ENCODE measurements at places on chromosomes 12 and 14.

GRCh38 chr12:47988073-47989022 is 15.9 kb downstream of the COL2A1 start:
- no peak for DNase-seq

- DNase-seq = no peak
These were observed 28.3 kb upstream of the PPP2R5C start for GRCh38 chr14:101733211-101733610.

- DNase-seq = no peak
These were observed 16.7 kb upstream of the ERC1 start for GRCh38 chr12:974271-974862.

DNA sequence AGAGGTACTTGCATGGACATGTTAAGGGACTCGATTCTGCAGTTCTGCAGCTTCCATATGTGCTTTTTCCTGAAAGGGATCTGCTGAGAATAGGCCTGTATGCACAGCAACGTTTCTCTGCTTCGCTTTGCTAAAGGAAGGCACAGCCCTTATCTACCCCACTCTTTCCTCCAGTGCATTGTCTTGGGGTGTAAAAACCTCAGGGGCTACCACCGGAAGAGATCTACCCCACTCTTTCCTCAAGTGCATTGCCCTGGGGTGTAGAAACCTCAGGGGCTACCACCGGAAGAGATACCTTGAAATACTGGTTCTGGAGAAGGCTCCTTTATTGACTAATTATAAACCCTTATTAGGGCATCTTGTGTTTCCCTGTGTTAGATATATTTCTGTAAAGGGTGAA is 52.9 kb downstream of the SEL1L start:
- DNase-seq = no peak

DNA sequence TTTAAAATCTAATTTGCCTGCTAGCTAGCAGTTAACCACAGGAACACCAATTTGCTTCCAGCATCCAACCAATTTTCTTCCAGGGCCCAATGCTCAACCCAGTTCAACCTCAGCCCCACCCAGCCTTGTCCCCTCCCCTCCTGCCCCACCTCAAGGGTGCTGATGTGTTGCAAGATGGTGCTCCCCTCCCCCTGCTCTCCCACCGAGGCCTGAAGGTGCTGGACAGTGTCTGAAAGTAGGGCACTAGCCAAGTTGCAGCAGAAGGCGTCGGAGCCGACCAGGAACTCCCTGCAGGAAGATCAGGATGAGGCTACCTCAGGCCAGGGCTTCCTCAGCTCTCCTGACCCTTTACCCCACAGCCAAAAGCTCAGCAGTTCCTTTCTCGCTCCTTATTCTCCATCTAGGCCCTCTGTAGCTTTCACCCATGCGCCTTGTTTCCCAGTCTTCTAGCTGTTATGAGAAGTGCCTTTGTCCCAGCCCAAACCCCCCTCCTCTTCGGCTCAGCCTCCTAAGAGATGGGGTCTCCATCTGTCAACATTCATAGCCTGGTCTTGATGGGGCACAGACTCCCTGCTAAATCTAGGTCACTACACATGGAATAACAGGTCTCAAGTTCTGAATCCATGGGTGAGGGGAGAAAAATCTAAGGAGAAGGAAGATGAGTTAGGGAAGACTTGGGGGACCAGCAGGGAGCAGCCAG is 3.6 kb downstream of the STAT6 start:
- DNase-seq = no peak

DNA sequence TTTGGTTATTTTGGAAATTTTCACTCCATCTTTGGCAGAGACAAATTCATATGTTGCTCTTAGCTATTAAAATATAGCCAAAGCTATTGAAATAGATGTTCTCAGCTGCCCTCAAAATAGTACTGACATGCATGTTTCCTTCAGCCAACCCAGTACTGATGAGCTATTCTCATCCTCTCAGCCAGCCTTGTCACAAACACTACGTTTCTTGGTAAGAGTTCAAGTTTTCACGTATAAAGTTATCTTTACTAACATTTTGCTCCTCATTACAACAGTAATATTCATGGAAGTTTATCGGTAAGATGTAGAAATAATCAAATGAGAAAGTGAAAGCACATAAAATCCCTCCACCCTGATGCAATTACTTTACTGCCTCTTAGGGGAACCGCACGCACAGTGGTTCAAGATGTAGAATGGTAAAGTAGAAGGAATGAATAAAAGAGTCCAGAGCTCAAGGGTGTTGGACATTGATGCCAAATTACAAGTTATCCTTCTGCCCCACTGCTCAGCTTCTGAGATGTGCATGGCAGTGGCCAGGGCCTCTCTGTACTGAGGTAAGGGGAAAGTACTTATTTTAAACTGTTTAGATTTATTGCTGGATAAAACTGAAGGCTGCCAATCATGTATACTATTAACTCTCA is 20.7 kb downstream of the GCH1 start:
- DNase-seq = no peak

- DNase-seq = no peak
These were observed 58.0 kb downstream of the TMTC1 start for GRCh38 chr12:29725587-29726320.

- no peak for DNase-seq
These were observed 30.5 kb downstream of the CLEC2D start for GRCh38 chr12:9699898-9700605.

GRCh38 chr14:30559638-30560091 is 707 bp downstream of the G2E3 start:
- DNase-seq = no peak

GRCh38 chr14:68978172-68978911 is 760 bp downstream of the ACTN1 start:
- DNase-seq = peak; percentile 42

GRCh38 chr12:54002278-54002914 is 2.4 kb downstream of the HOXC9 start:
- DNase-seq = no peak

DNA sequence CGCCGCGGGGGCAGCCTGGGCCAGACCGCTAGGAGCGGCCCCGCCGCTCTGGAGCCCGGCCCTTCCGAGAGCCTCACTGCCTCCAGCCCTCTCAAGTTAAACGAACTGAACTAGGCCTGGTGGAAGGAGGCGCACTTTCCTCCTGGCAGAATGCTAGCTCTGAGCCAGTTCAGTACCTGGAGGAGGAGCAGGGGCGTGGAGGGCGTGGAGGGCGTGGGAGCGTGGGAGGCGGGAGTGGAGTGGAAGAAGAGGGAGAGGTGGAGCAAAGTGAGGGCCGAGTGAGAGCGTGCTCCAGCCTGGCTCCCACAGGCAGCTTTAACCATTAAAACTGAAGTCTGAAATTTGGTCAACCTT is 5.3 kb downstream of the LTB4R start:
- DNase-seq = no peak

GRCh38 chr14:37901978-37902377 is 305.7 kb upstream of the SSTR1 start:
- DNase-seq = no peak

GRCh38 chr14:73758392-73759182 is 44.4 kb upstream of the PNMA1 start:
- DNase-seq = peak; percentile 41

DNA sequence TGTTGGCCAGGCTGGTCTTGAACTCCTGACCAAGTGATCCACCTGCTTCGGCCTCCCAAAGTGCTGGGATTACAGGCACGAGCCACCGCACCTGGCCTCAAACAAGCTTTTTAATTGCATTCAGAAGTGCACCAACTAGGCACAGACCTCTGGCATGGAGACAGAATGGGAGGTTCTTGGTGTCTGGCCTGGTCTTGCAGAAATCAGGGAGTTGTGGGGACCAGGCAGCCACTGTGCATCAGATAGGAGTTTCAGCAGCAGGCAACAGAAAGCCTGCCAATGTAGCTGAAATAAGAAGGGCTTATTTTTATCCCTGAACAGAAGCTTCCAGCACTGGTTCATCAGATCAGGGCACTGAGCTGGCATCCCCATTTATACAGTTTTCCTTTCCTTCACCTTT is 22.2 kb upstream of the TCL1B start:
- no peak for DNase-seq

DNA sequence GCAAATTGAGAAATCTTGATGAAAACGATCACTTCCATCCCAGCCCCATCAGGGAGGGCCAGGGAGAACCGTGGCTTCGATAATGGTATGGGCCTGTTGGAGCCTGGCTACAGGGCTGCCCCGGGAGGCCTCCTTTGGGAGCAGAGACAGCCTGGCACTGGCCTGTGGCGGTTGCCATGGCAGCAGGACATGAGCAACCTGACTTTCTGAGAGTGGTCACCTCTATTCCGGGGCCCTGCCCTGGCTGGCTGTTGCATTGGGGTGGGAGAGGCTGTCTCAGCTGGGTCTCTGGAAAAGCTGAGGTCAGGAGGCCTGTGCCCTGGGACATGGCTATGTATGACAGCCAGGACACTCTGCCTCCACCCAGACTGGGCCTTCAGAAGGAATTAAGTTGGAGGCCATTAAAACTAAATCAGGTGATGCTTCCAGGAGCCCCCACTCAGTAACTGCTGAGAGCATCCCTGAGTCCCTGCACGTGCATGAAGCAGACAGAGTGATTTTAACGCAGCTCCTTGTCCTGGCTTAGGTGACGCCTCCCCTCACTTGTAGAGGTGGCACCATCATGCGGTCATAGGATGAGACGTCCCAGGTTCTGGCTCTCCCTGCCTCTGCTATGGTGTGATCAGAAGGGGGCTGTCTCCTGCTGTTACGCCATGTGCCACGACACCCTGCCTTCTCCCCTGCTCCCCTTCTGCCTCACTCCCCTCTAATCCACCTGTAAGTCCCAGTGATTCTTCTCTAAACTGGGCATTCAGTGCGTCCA is 126.3 kb downstream of the SLC25A47 start:
- DNase-seq = no peak
